ENCODE measurements at places on chromosomes 6 and 20.

GRCh38 chr6:36888654-36889481 lies 3.1 kb downstream of the C6orf89 start:
- DNase-seq = no peak

GRCh38 chr20:49171909-49172308 lies 16.2 kb downstream of the STAU1 start:
- no peak for DNase-seq

DNA sequence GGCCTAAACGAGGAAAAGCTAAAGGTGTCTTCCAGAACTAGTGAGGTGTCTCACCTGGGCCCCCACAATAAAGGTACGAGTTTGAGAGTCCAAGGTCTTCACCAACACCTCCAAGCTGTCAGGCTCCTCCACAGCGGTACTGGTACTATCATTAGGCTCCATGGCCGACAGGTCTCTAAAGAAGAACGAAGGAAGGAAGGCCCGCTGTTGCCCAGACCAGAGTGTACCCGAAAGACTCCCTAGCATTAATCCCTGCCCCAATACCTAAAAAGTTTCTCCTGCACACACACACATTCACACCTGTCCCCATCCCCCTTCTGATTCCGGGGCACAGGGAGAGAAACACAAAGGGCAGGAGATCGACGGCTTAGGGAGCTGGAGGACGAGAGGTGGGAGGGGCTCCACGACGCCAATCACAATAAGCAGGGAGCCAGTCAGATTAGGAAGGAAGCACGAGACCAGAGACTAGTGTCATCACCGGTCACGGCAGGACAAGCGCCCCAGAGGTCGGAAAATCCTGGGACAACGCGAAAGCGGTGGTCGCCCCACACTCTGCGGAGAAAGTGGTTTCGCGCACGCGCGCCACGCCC lies 764 bp downstream of the BAG6 start:
- DNase-seq = peak; percentile 64

DNA sequence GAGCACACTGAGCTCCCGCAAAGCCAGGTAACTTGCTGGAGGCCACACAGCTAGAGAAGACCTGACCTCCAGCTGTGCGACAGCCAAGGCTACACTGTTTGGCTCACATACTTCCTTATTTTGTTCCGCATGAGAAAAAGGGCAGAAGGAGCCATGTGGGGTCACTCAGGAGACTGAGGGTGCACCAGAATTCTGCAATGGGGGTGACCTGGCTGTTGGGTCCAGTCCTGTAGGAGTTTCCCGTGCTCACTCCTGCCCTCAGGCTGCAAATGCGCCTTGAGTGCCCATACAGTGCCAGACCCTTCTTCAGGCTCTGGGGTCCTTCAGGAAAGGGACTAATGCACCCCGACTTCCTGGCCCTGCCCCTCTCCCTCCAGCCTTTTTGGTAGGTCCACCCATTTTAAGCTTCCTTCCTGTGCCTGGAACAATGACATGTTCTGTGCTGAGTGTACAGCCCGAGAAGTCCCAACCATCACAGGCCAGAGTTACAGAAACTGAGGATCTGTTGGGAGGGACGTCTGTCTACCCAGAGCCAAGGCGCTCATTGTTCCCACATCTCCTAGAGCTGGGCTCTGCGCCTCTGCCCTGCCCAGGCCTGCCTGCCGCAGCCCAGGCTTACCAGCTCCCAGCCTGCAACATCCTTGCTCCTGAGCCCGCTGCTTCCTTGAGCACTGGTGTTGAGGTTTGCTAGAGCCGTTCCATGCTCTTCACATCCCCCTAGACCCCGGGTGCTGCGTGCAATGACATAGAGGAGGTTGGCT lies 33.5 kb upstream of the CD93 start:
- no peak for DNase-seq

DNA sequence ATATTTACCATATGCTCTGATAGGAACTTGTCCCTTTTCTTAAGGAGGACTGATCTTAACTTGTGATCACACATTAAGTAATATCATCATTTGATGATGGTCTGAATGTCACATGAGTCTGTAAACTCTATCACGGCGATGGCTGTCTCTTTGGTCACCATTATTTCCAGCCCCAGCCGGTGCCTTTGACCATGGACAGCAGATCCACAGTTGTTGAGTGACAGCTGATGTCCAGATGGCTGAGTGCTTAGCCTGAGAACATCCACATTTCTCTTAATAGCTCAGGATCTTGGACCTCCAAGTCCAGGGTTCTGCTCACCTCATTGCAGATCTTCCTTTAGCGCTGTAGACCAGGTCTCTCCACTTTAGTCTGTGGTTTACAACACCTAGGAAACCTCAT lies 171.0 kb downstream of the TBC1D7 start:
- no peak for DNase-seq

DNA sequence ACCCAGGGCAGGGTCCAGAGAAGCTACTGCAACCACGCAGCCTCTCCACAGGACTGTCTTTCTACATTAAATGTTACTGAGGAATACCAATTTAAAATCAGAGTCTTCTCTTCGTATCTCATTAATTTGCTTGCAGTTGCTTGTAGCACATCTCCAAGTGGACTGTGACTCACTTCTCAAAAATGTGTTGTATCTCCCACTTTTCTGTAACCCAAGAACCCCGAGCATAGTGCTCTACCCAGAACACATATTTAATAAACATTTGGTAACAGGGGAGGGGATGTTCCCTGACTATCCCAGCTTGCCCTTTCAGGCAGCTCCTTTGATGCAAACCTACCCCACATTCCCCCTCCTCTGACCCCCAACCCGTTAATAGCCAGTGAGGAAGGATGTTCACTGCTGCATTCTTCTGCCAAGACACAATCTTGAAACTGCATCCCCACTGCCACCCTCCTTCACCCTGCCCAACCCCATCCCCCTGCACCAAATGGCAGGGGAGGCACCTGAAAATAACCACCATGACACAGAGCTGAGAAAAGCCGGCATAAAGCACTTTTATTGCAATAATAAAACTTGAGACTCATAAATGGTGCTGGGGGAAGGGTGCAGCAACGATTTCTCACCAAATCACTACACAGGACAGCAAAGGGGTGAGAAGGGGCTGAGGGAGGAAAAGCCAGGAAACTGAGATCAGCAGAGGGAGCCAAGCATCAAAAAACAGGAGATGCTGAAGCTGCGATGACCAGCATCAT lies 24.2 kb downstream of the FKBP1A start:
- no peak for DNase-seq

- peak; percentile 24 for DNase-seq
These were observed 1.8 kb upstream of the HLA-DQB1 start for GRCh38 chr6:32668226-32668747.

DNA sequence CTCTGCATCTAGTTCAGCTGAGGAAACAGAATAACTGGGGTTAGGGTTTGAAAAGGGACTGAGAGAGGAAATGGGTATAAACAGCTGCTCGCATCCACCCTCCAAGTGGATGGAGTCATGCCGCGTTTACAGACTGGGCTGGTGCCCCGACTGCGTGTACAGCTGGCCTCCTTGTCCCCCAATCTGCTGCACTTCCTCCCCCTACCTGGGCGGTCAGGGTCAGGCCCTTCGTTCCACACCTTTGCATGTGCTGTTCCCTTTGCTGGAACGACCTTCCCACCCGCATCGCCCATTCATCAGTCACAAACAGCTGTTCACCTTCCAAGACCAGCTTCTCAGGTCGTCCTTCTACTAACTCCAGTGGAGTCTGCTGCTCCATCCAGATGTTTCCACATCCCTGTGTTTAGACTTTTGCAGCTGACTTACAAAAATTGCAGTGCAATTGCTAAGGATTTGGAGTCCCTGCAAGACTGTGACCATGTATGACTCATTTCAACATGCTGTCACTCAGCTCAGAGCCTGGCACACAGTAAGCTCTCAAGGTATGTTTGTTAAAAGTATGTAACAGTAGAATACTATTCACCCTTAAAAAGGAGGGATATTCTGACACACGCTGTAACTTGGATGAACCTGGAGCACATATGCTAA lies 129.3 kb downstream of the DTNBP1 start:
- no peak for DNase-seq

GRCh38 chr20:50405235-50405914 lies 104.8 kb upstream of the PTPN1 start:
- DNase-seq = no peak

- no peak for DNase-seq
These were observed 102.5 kb upstream of the RNF24 start for GRCh38 chr20:4117867-4118266.

Data from stimulated activated CD4-positive, alpha-beta T cell treated with anti-CD3 and anti-CD28 coated beads, Interleukin-1b, Interleukin-23, amount 100 ng/mL, for 48 hours (primary cell).